Endodermal cell (in vitro differentiated cells): ENCODE measurements at places on chromosomes 2 and 18.

GRCh38 chr18:3935305-3935704 is 485.3 kb downstream of the TGIF1 start:
- DNase-seq: no peak

GRCh38 chr2:122191331-122191730 is 435.9 kb downstream of the TSN start:
- peak; percentile 89 for DNase-seq

DNA sequence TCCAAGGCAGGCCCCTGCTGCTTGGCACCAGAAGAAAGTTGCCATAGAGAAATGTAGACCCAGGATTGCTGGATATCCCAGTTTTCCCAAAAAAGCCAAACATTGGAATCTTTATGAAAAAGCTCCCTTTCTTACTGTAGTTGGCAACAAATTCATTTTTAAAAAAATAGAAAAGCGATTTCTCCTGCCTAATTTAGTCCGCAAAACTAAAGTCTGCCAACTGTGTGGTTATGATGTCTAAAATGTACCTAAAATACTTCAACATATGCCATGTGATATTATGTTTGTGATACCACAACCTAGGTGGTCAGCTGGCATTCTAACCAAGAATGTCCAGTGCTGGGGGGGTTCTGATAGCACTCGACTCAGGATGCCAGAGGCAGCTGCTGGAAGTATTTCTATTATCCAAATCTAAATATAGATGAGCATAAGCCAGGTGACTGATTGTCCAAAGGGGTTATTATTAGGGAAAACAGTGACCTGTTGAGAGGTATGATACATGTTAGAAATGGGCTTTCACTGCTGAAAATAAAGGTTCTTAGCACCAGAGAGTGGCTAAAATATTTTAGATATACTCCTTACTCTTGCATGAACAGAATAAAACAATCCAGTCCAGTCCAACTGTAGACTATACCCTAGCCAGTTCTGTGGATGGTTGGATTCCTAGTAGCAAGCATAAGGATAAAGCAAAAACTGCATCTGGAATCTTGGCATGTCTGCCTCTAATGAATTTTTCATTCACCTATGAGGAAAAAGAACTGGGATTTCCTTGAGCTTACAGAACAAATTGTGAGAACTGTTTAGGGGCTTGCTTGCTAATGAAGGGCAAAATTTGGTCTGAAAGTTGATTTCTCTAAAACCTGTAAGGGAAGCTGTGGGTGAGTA is 101.7 kb downstream of the STK39 start:
- no peak for DNase-seq

GRCh38 chr2:120624061-120624737 is 111.5 kb upstream of the GLI2 start:
- DNase-seq: no peak

DNA sequence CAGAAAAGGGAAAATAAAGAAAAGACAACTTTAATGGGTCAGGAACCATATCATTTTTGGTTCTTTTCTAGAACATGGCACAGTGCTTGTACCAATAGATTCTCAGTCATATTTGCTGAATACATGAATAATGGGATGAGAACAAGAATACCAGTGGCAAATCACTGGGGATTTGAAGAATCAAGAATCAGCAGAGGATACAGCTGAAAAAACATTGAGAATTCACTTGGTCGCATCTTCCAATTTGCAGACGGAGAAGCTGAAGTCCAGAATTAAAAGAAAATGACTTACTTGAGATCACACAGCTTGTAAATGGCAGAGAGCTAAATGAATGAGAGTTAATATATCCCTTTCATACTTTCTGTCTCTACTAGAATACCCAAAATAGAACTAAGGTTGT is 362.2 kb downstream of the RAD51AP2 start:
- DNase-seq: no peak

GRCh38 chr2:212683346-212684097 is 144.9 kb upstream of the ERBB4 start:
- DNase-seq: no peak

DNA sequence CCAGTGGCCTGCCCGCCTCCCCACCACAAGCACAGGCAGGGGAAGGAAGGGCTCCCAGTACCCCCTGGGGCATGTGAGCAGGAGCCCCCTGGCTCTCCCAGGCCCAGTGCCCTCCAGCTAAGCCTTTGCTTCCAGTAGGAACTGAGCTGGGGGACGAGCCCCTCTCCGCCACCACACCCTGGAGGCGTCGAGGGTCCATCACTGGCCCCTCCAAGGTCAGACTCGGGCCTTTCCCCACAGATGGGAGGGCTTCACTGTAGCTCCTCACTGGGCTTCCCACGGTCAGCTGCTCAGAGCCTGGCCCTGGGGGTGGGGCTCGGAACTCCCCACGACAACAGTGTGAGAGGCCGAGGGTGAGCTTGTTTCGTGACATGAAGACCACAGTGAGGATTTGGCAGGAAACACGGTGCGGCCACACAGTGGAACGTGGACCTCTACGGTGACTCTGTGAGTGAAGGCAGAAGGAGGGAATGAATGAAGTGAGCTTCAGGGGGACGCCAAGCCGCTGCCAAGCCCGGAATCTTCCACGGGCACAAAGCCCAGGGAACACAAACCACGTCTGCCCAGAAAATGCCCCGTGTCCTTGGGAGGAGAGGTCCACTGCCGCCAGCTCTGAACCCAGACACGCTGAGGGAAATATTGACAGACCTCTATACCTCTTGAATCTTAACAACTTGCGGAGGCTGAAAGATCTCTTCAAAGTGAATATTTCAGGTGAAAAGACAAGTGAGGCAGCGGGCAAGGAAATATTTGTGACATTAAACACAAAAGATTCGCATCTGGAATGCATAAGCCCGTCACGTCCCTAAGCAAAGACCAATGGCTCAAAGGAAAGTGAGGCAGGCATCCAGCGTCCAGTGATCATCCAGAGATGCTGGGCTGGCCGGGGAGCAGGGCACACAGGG is 144.8 kb upstream of the GPC1 start:
- DNase-seq: no peak

DNA sequence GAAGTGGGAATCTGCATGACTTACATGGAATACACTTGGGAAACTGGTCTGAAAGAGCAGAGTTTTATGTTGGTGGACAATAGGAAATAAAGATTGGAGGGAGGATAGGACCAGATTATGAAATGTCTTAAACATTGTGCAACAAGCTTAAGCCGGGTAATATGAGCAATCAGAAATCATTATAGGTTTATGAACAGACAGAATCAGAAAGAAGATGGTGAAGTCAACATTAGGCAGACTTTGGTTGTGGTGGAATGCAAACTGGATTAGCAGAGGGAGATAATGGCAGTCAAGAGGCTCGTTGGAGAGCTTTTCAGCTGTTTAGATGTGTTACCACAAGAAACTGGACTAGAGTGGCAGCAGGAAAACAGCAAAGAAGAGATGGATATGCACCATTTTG is 43.5 kb downstream of the CRIM1 start:
- no peak for DNase-seq

DNA sequence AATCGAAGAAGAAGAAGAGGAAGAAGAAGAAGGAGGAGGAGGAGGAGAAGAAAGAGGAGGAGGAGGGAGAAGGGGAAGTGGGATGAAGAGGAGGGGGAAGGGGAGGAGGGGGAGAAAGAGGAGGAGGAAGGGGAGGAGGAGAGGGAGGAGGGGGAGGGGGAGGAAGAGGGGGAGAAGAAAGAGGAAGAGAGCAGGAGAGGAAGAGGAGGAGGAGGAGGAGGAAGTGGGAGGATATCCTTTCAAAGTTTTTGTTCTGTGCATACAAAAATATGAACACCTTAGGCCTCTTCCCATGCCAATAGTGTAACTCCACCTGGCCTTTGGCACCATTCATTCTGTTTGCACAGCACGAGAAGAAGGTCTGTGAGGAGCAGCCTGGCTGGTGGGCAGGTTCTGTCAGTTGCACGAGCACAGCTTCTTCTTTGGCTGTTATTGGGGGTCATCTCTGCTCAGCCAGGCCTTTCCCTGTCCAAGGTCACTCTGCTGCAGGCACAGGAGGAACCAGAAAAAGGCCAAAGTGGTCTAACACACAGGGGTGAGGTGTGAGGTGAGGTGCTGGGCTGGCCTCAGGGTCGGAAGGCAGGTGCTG is 25.8 kb upstream of the PLB1 start:
- DNase-seq: no peak

GRCh38 chr2:64862623-64863022 is 126.6 kb upstream of the SLC1A4 start:
- no peak for DNase-seq

DNA sequence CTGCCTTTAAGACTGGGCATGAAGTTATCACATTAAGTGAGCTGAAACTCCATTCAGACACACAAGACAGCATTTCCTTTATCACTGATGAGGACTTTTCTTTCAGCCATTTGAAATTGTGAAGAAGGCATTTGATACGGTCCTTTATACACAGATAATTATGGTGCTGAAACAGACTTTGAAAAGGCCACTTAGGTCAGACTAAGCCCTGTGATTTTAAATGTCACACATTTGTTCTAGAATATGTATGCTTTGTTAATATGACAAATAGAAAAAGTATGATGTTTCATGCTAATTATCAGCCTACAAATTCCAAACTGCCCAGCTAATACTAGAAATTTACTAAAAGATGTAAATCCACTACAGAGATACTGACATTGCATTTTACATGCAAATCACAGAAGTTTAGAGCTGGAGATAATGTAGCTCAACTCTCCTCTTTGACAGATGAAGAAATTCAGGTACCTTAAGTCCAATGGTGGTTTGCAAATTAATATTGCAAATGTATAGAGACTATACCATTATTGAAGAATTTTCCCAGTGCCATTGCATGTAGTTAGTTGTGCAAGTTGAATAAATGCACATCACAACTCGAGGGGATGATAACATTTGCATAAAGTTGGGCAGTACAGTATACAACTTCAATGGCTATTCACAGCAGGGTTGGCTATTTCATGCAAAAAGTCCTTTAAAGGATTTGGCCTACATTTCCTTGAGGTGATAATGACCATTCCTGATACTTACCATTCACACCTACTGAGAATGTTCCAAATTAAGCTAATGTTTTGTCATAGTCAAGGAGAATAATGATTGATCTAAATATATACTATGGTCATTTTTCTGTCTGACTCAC is 175.2 kb downstream of the UPP2 start:
- no peak for DNase-seq

- DNase-seq: no peak
Observed at GRCh38 chr2:226057365-226057764, 657.9 kb downstream of the NYAP2 start.

GRCh38 chr2:100416397-100416934 is 1.0 kb downstream of the CHST10 start:
- DNase-seq: peak; percentile 53

GRCh38 chr18:45324495-45325113 is 290.7 kb upstream of the SLC14A2 start:
- DNase-seq: peak; percentile 74

- no peak for DNase-seq
Observed at GRCh38 chr2:144362401-144362800, 157.5 kb downstream of the ZEB2 start.

- DNase-seq: peak; percentile 20
Observed at GRCh38 chr2:128420776-128421175, 102.1 kb upstream of the HS6ST1 start.

- DNase-seq: no peak
Observed at GRCh38 chr2:78682781-78683180, 342.7 kb upstream of the REG3G start.

DNA sequence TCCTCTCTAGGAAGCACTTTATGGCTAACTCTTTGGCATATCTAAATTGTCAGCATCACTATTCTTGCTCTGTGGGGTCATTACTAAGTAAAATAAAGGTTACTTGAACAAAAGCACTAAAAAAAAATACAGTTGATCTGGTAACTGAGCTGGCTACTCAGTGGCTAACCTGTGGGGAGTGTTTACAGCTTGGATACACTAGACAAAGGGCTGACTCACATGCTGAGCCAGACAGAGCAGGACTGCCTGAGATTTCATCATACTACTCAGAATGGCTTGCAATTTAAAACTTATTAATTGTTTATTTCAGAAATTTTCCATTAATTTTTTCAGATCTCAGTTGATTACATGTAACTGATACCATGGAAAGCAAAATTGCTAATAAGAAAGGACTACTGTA is 1690.4 kb upstream of the SLC39A10 start:
- peak; percentile 59 for DNase-seq

DNA sequence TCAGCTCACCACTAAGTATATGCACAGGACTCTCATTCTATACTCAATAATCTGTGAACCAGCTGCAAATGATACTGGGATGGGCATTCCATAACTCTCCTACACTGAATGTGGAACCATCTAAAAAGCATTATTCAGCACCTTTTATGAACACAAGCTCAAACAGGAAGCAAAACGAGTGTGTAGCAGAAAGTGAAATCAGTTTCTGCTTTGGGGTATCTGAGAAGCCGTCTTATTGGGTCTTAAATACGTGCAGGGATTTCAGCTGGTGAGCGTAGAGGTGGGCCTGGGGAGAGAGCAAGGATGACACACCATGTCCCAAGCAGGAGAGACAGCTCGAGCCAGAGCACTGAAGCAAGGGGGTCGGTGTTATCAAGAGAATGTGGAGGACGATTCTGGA is 120.0 kb upstream of the TTN start:
- no peak for DNase-seq

DNA sequence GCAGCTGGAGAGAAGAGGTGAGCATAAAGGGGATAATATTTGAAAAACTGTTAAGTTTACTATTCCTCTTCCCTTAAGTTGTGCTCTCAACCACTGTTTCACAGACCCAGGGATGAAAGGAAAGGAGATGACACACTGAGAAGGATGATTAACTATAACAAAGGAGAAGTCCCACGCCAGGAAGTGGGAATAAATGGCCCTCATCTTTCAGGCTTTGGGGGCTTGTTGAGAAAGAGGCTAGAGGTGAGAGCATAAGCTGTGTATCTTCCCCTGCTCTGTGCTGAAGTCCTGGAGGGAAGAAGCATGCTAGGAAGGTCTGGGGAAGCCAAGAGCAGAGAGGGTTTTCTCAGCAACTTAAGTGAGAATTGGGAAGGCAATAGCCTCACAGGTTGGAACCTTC is 399.1 kb upstream of the ATP5MC3 start:
- DNase-seq: no peak

DNA sequence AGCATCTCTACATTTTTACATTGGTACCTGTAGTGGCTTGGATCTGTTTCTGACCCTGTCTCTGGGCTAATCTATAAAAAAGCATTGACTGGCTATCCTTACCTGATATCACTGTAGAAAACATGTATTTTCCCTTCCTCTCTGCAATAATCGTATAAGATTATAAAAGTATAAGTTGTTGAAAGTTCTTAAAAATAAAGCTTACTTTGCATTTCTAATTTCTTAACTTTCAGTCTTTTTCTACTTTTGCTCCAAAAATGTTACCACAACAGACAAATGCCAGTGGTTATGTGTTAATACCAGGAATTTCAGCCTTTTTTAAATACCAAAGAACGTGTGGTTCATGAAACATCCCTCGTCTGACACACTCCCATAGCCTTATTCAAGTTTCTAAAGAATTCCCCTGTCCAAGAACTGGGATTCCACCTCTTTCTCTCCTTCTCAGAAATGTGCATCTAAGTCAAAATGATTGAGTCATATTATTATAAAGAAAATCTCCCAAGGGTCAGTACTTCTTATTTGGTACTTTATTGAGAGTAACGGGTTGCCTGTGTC is 28.5 kb upstream of the ACKR3 start:
- no peak for DNase-seq
